GM12878 (cell line): ENCODE measurements at places on chromosomes 4 and X.

GRCh38 chr4:54497947-54498346 is 159.8 kb upstream of the KIT start:
- no peak for DNase-seq

DNA sequence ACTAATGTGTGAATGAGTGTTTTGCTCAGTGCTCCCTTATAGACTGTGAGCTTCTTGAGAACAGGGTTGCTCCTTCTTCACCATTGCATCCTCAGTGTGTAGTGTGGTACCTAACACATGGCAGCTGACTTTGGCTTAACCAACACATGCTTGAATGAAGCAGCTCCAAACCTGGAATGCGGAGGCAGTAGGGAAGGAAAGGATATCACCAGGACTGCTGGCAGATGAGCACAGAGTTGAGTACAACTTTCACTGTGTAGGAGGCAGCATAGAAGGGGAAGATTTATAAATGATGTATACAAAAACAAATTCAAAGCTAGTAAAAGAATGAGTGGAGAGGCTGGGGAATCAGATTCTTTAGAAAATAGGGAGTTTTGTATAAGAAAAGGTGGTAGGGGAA is 174.3 kb downstream of the SLIT2 start:
- DNase-seq = no peak

DNA sequence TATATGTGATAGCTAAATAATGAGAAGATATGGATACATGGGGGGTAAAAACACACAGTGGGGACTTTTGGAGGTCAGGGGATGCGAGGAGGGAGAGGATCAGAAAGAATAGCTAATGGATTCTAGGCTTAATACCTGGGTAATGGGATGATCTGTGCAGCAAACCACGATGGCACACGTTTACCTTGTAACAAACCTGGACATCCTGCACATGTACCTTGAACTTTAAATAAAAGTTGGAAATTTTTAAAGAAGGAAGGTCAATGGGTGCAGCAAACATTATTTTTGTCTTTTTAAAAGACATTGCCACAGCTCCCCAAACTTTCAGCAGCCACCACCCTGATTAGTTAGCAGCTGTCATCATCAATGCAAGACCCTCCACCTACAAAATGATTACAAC is 29.7 kb upstream of the UGT2B15 start:
- DNase-seq = no peak

- DNase-seq = no peak
Observed at GRCh38 chrX:39205467-39205866, 404.2 kb downstream of the MID1IP1 start.

DNA sequence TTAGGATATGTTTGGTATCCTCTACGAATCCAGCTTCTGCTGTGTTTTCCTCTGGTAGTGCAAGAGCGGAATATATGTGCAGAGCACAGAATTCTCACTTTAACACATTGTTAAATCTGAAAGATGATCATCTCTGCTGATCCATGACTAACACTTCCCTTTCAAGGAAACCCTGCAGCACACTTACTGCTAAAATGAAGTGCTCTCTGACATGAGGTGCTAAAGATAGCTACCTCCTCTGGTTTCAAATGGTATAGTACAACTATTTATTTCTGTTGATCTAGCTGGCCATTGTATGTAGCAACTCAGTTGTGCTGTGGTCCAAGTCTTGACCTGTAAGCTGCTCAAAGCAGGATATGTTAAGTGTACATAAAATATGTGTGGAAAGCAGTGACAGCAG is 162.4 kb upstream of the FMR1 start:
- no peak for DNase-seq

- DNase-seq = no peak
Observed at GRCh38 chr4:38166082-38166481, 205.9 kb downstream of the PTTG2 start.
